ENCODE measurements at places on chromosomes 7 and 10. TPM values are rescaled to one million over a fixed set of nuclear protein-coding genes. Genes with fewer than 3 reads are reported as not detected.

GRCh38 chr10:19993714-19994315 lies 177.6 kb downstream of the PLXDC2 start:
- no peak for DNase-seq

DNA sequence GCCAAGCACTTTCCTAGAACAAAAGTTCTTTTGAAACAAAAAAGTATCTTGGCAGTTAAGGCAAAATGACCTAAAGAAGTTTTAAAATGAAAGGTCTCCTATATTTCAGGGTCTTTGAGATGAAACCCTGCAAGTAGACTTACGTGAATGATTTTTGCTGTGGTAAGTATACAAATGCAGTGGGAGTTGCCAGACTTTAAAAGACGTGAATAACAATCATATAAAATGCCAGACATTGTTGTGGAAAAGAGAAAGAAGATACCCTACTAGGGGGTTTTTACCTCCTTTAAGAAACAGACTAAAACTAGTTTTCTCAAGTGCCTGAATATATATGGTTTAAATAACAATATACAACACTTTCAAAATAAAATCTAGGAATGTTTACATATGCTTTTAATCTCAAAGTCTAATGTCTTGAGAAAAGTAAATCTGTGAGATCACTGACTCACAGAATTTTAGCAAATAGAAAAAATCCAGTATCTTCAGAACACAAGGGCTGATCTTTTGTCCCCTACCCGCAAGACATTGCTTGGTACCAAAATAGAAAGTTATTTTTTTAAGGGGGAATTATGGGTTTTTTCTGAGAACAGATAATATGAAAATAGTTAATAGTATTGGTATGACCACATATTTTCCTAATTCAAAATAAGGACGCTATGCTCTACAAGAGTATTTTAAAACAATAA lies 29.5 kb downstream of the LRRC17 start:
- no peak for DNase-seq

GRCh38 chr7:75814407-75814947 lies 871 bp upstream of the CCL24 start:
- no peak for DNase-seq

The WNT8B gene
- 0.43 TPM for total RNA-seq

DNA sequence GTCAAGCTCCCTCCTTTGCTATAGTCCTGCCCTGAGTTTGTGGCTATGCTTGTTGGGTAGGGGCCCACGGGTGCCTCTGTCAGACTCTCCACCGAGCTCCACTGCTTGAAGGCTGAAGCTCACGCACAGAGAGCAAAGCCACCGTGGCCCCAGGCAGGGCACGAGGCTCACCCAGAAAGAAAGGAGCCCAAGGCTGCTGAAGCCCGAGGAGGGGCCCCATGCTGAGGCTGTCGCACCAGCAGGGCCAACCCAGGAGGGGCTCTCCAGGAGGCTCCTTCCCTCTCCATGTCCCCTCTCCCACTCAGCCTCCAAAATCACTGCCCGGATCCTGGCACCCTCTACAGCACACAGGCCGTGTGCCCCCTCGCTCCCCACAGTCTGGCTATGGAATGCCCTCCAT lies 50.5 kb downstream of the YKT6 start:
- DNase-seq, result no peak
